ENCODE measurements at places on chromosomes 1 and 21.

GRCh38 chr1:172533513-172534151 is 682 bp downstream of the SUCO start:
- no peak for DNase-seq

DNA sequence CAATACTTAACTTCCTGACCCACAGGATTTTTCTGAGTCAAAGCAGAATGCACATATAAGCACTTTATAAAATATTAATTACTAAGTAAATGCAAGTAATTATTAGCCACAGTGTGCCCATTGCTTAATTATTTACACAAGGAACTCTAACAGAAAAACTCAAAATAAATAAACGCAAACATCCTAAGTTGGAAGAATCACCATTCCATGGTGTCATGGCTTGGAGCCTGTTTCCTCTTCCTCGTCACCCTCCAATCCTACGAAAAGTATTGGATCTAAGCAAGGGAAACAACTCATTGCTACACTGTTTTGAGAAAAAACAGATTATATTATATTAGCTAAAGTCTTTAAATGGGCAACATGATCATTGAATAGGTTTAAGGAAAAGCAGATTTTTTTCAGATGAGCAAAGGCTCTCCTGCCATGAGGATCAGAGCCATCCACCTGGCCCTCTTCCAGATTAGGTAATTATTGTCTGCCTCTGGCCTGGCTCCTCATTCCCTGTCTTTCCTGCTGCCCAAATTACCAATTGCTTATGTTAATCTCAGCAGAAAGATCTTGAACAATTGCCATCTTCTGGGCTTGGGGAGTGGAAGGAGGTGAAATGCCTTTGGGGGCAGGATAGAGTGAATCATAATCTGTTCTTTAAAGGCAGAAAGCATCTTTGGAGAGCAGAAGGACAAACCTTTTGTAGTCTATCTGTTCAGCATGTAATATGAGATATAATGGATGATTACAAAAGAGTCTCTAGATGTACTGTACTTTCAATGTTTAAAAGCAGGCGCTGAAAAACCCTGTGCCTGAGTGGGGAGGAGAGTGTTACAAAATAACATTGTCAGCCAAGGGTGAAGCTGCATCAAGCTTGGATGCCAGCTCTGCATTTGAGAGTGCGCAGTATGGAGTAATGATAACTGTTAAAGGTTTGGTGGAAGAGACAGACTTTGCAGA is 121.2 kb downstream of the DUSP10 start:
- DNase-seq = no peak

DNA sequence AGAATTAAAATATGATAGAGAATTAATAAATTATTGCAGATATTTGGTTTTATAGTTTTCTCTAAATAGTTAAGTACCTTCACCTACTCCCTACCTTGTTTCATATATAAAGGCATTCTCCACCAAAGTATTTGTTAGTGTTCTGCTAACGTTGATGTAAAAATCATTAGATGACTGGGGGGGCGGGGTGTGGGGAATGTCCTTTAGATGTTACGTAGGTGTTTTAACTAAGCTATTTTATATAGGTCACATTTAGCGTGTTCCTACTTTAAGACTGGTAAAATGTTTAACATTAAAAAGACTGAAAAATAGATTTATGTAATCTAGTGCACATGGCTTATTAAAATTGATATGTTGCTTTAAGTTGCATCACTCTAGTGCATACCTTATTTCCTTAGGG is 48.6 kb downstream of the PTPRC start:
- DNase-seq = no peak

DNA sequence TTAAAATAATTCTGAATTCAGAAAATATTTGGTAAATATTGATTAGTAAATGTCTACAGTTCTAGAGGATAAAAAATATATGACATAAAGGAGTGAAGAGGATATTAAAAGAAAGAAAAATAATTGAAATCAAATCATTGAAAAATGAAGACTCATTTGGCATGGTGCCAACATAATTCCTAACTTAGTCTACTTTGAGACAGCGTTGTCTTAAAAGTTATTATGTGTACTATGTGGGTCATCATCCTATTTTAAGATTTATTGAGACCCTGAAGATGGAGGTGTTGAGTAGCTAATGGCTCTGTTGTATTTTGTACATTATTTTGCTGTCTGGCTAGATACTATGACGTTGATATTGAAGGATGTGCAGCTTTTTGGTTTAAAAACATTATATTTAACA is 156.7 kb upstream of the PTGFR start:
- no peak for DNase-seq

DNA sequence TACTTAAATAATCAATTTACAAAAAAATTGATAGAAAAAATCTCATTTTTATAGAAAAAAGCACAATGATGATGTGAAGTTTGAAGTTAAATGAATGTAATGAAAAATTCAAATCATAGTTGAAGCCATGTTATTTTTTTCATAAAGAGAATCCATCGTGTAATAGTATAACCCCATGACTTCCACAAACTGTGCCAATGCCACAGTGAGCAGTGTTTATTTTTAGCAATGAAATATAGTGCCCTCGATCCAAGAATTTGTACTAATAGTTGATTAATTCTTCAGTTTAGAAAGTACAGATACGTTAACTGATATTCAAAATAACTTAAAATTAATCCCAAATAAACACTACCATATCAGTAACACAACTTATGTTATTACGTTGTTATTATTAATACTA is 225.9 kb downstream of the PTPRC start:
- no peak for DNase-seq

GRCh38 chr1:111489604-111490003 is 13.8 kb downstream of the ADORA3 start:
- no peak for DNase-seq

- no peak for DNase-seq
These were observed 12.0 kb downstream of the DDAH1 start for GRCh38 chr1:85452948-85453347.

GRCh38 chr1:236947794-236948193 is 56.4 kb downstream of the MT1HL1 start:
- no peak for DNase-seq

- DNase-seq = no peak
These were observed 25.6 kb upstream of the ENO1 start for GRCh38 chr1:8903908-8904650.

DNA sequence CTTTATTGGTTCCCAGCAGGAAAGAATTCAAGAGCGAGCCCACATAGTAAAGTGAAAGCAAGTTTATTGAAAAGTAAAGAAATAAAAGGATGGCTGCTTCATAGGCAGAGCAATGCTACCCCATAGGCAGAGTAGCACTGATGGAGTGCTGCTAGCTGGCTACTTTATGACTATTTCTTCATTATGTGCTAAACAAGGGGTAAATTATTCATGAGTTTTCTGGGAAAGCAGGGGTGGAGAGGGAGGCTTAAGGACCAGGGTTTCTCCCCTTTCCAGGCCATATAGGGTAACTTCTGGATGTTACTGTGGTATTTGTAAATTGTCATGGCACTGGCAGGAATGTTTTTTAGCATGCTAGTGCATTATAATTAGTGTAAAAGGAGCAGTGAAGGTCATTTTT is 1271.4 kb downstream of the KCNT2 start:
- no peak for DNase-seq

DNA sequence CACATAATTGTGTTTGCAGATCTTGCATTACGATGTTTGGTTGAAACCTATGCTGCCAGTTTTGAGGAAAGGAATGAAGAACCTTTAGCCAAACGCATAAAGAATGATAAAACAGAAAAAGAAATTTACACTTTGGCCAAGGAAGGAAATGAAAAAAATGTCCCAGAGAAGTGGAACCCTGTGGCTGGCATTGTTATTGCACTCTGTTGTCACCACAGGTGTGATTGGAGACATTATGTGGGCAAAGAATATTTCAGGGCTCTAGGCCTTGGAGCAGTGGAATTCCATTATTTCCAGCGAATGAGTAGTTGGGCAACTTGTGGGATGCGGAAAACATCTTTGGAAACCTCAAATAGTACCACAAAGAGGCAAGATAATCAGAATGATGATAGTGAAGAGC is 14.9 kb downstream of the TRMT13 start:
- DNase-seq = no peak

DNA sequence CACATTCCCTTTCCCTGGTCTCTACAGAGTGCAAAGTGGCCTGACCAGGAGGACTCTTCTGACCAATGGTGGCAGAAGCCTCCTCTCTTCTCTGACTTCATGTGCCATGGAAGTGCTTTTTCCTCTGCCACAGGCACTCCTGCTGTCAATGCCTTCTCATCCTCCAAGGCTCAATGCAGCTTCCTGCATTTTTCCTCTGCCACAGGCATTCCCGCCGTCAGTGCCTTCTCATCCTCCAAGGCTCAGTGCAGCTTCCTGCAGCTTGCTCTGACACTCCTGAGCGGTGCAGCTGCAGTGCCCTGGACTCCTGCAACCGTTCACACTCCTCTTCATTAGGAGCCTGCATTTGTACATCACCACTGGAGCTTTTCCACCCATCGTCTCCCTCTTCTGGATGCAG is 4.7 kb upstream of the ADARB1 start:
- DNase-seq = no peak

Data from vagina (tissue), 2 donors.